Body of pancreas (tissue), 4 donors: ENCODE measurements at places on chromosomes 4 and X.

DNA sequence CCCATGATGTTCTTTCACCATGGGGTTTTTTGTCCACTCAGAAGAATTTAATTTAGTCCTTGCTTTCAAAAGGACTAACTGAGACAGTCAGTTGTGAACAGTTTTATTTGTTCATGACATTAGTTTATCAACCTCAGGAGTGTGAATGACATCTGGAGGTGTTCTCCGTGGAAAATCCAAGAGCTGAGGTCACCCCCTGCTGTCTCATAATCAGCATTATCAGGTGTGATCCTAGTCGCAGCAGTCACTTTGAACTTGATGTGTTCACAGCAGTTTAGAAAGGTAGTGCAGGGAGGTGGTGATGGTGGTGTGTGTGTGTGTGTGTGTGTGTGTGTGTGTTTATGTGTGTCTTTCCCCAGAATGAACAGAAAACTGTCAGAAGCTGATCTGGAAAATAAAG is 1760.8 kb upstream of the PCDH10 start:
- no peak for DNase-seq

GRCh38 chr4:8542776-8543525 is 37.2 kb upstream of the GPR78 start:
- DNase-seq: no peak

- no peak for DNase-seq
These were observed 294.9 kb upstream of the ZCCHC13 start for GRCh38 chrX:74009041-74009440.

- no peak for DNase-seq
These were observed 61.1 kb upstream of the ARSJ start for GRCh38 chr4:114040319-114041116.

GRCh38 chrX:101417981-101418841 is 10.2 kb downstream of the HNRNPH2 start:
- peak; percentile 65 for DNase-seq

DNA sequence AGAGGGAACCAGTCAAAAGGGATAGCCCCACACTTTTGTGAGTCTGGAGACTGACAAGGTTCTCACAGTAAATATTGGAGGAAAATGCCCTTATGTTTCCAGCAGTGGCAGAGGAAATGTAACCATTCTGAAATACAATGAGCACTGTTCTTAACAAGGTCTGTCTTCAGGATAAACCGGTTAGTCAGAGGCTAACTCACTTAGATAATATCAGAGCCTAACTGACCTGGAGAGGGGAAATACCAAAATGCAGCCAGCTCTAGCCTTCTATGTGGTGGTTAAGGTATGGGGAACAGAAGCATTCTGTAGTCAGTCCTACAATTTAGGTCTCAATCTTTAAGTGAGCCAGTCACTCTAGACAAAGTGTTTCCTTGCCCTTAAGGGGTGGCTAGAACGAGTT is 70.8 kb downstream of the TBCK start:
- no peak for DNase-seq

DNA sequence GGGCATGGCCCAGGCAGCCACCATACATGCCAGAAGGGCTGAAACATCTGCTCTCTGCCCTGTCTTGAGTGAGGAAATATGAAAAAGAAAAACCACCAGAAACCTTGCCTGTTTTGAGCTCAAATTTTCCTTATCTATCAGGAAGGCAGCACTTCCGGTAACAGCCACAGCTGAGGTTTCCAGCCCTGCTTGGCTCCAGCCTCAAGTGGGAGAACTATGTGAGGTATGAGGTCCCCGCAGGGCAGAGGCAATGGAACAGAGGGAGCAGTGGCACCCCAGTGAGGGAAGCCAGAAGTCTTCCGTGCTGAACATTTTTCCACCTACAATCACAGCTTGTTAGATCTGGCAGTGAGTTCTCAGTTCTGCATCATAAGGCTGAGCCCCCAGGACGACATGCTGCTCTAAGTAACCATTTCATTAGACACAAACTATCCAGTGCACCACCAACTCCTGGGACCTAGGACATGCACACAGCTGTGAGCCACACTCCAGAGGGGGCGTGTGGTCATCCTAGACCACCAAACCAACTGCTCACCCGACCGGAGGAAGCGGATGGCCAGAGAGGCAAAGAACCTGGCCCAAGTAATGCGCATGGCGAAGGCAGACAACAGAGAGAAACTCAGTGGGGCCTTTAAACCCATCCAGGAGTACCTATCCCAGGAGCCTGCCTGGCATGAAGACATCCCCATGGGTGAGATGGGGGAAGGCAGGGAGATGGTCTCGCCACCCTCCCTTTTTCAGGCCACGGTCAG is 22.6 kb downstream of the WDR1 start:
- no peak for DNase-seq

- DNase-seq: no peak
These were observed 9.0 kb downstream of the ATP10D start for GRCh38 chr4:47494124-47494430.

GRCh38 chrX:63958134-63958865 is 173.3 kb upstream of the ARHGEF9 start:
- DNase-seq: peak; percentile 59

DNA sequence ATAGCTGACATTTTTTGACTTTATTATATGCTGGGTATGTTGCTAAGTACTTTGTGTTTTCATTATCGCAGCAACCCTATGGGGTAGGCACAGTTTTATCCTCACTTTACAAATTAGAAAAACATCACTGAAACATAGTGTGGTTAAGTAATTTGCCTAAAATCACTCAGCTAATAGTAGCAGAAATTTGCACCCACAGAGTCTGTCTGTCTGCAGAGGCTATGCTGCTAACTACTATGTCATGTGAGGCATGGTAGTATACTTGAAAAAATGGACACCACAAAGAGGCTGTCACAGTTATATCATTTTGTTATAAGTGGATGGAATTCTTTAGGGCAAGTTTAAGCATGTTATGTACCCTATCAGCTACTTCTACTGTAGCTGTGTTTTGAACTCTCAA is 69.0 kb downstream of the STAG2 start:
- no peak for DNase-seq

DNA sequence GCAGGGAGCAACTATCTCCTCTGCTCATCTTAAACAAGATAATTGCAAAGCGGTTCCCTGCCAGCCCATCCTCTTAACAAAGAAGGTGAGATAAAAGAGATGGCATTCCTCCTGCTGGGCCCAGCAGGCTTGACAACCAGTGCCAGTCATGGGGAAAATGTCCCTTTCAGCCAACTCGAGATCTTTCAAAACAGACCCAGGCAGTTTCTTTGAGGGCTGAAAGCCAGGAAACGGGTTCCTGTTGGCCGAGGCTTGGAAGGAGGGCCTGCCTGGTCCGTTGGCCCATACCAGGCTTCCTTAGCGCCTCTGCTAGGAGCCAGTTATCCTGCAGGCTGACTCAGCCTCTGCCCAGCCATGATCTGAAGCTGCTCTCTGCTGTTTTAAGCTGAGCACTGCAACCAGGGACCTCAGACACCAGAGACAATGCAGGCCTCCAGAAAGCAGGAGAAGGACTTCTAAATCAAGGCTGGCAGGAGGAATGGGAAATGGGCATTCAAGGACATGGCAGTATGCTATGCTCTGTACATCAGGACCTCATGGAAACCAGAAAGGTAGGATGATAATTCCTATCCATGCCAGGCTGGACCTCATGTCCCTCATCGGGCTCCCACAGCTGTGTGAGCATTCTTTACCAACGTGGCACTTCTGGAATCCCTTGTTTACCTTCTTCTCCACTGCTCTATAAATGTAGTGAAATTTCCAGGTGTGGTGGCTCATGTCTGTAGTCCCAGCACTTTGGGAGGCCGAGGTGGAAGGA is 42.4 kb upstream of the SLC2A9 start:
- peak; percentile 66 for DNase-seq

DNA sequence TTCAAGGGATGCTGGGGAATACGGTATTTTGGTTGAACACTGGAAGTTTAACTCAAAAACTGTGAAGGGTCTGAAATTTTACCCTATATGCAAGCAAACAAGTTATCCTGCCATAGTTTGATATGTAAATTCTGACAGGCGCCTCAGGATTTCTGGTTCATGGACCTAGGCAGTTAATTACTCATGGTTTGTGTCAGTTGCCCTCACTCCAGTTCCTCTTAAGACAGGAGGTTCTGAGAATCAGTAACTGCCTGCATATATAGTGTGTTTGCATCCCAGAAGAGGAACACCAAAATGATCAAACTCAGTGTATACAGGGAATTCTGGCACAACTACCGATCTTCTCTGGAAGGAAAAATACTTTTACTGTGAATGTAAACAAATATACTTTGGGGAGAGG is 360.4 kb upstream of the NWD2 start:
- no peak for DNase-seq

GRCh38 chrX:39518476-39519029 is 579.2 kb downstream of the BCOR start:
- DNase-seq: no peak

DNA sequence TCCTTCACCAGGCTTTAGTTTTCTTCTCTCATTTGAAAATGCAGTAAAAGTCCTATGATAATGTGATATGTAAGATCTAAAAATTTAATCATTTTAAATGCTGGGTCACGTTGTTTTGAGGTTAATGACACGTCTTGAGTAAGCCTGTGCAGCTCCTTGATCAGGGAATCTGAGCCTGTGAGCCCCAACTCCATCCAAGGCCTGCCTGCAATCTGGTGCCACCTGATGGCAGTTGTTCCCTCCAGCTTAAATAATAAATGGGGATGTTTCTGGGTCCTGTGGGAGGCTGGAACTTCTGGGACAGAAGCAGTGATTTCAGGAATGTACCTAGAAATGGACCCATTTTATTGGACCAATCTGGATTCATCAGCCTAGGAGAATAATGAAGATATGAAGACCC is 455.4 kb upstream of the ADGRL3 start:
- DNase-seq: no peak

DNA sequence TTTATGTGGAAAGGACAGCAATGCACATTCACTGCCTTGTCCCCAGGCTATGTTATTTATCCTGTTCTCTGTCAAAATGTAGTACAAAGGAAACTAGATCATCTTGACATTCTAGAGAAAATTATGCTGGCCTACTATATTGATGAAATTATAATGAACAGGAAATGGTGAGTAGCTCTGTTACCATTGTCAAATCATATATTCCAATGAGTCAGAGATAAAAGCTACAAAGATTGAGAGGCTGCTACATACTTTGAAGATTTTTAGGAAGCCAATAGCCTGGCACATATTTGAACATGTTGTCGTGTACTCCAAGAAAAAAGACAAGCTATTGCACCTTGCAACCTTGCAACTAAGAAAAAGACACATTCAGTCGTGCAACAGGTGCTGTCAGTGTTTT is 52.7 kb upstream of the TET2 start:
- no peak for DNase-seq

DNA sequence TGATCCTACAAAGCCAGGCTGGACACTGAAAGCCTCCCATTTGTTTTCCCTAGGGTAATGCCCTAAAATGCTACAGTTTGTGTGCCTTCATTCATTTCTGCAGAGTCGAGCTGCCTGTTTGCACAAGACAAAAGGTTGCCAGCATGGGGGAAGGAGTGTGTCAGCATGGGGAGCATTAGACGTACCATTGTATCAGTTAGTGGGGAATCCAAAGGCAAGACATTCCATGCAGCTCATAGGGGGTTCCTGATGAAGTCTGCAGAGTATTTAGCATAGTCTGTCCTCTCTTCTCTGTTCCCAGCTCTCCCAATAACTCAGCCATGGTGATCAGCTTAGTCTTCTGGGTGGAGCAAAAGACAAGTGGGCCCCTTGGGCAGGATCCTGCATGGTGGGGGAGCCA is 276.9 kb upstream of the PCDH7 start:
- DNase-seq: no peak

GRCh38 chr4:188399834-188400233 is 260.6 kb downstream of the TRIML1 start:
- DNase-seq: no peak

GRCh38 chr4:174402470-174403176 is 118.9 kb downstream of the CEP44 start:
- no peak for DNase-seq

DNA sequence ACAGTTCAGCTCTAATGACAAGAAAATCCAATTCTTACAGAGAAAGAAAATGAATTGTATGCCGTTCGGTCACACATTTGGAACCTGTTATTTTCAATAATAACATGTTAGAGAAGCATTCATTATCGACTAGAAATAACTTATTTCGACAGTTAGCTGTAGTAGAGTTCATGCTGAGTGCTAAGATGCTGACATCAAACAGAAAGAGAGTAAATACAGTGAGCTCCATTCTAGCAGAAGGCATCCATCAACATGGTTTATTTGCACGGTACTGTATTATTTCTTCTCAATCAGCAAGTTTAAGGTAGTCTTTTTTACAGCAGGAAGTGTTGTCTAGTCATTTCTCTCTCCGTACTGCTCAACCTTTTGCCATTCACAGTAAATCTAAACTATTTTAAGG is 732.1 kb downstream of the STIM2 start:
- no peak for DNase-seq

DNA sequence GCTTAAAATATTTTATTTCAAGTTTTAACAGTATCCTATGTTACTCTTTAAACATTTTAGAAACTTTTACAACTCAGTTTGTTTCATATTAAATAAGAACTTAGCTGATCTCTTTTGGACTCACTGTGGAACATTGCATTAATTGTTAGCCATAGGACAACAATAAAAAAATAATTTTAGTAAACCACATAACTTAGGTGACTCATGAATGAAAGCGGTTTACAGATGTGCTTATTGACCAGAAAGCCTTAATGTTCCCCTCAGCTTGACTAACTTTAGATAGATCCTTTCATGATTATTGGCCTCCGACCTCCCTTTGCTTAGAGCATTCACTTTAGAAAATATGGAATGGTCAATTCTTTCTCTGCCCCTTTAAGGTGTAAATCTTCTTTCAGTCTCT is 783.5 kb upstream of the MAGEB2 start:
- DNase-seq: no peak
